ENCODE measurements at places on chromosomes 2 and 18. TPM values are rescaled to one million over a fixed set of nuclear protein-coding genes. Genes with fewer than 3 reads are reported as not detected.

NEU2 gene
- not detected for total RNA-seq

EVA1A gene
- total RNA-seq = not detected

CAVIN2 gene
- total RNA-seq = 23.4 TPM

PPM1B gene
- total RNA-seq = 36.4 TPM

ZNF804A gene
- 0.10 TPM for total RNA-seq

NTSR2 gene
- 1.0 TPM for total RNA-seq

ATG16L1 gene
- 22.2 TPM for total RNA-seq

CENPA gene
- total RNA-seq = not detected

ADRA2B gene
- total RNA-seq = 2.8 TPM

RGPD3 gene
- 0.17 TPM for total RNA-seq

SLC8A1 gene
- total RNA-seq = 128 TPM

XDH gene
- total RNA-seq = not detected

CCBE1 gene
- total RNA-seq = 46.7 TPM

ARID5A gene
- 9.1 TPM for total RNA-seq

SERPINB12 gene
- not detected for total RNA-seq
